ENCODE measurements at places on chromosomes 1 and 21.

DNA sequence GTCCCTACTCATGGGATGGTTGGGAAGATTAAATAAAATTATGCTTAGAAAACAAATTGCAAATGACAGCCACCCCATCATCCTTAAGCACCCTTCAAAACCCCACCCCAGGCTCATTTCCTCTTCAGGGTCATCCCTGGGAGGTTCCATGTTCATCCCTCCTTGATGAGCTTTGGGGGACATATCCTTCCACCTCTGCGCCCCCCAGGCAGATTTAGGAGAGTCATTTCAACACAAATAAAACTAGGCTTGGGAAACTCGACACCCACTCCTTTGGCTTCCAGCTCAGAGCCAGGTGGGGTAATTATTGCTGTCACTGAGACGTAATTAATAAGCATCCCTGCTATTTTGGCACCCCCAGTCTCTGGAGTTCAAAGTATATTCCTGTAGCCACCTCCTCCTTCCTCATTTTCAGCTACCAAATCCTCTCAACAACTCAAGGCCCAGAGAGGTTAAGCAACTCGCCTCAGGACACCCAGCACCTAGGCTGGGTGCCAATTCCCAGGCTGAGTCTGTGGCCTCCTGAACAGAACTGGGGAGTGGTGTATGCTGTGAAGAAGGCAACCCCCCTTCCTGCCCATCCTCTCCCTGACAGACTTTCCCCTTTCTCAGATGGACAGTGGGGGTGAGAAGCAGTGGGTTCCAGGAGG, 595 bp downstream of the CRYBG2 start:
- DNase-seq, result no peak

DNA sequence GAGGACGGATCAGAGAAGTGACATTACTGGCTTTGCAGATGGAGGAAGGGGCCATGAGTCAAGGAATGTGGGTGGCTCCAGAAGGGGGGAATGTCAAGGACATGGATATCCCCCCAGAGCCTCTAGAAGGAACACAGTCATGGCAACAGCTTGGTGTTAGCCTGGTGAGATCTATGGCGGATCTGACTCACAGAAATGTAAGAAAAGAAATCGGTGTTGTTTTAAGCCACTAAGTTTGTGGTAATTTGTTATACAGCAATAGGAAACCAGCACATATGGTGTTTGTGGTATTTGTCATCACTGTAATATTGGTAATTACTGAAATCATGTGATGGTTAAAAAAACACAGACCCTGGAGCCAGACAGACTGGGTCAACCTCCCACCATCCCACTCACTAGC, 236.2 kb downstream of the SETD4 start:
- DNase-seq, result no peak

DNA sequence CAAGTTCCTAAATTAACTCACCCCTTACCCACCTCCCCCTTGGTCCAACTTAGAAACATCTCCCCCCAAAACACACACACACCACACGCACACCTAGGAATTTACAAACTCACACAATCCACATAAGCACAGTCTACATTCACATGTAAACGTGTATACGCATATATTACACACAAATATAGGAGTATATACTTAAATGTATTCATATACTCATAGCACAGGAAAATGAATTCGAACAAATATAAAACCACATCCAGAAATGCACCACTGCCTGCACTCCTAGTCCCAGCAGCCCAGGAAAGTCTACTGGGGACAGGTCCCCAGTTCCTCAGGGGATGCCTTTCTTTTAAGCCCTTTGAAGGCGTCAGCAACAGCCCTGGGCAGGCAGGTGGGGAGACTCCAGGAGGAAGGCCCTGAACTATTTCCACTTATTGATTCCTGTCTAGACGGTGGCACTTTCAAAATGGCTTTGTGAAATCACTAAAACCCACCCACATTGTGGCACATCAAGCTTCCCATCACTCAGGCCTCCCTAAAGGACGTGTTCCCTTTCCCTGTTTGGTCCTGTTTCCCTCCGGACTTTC, 3.1 kb upstream of the DMBX1 start:
- DNase-seq, result no peak

DNA sequence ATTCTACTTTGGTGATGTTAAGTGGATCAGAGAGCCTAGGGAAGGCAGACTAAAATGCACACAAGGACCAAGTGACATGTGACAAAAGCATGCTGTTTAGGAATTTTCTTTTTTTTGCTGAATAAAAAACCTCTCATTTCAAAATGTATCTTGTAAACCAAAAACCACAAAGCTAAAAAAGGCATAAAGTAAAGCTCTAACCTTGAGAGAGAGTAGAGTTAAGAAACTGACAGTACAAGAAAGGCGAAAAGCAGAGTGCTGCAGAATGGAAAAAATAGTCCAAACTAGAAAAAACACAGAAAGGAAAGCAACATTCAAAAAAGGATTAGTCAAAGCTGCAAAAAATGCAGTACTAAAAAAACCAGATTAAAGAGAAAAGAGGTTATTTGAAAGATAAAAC, 76.5 kb downstream of the EPS15 start:
- no peak for DNase-seq

- no peak for DNase-seq
Measured at GRCh38 chr21:24197132-24197643, 1410.1 kb downstream of the MRPL39 start.

- no peak for DNase-seq
Measured at GRCh38 chr1:43366179-43366578, 1.6 kb downstream of the ELOVL1 start.

GRCh38 chr1:233289676-233290075, 5.8 kb downstream of the PCNX2 start:
- DNase-seq, result no peak

- DNase-seq, result no peak
Measured at GRCh38 chr1:247459507-247459906, 1.6 kb upstream of the OR2B11 start.

GRCh38 chr1:156140879-156141707, 12.3 kb upstream of the SEMA4A start:
- no peak for DNase-seq

GRCh38 chr1:111795401-111795800, 39.7 kb downstream of the DDX20 start:
- DNase-seq, result no peak

DNA sequence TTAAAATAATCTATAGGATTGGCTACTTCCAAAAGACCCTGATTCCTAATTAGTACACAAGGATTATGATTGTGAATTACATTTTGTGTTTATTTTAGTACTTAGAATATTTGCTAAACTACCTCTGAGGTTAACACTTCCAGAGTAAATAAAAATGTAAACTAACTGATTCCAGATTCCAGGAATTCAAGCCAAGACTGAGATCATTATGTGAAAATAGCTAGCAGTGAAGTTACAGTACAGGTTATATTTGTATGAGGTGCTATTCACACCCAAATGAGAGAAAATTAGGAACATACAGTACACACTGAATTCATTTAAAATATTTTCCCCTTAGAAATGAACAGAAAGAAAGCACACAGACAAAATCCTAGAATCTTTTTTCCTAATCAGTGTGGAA, 28.8 kb downstream of the TTLL7 start:
- no peak for DNase-seq

GRCh38 chr1:23132033-23132432, 36.6 kb downstream of the LUZP1 start:
- no peak for DNase-seq

DNA sequence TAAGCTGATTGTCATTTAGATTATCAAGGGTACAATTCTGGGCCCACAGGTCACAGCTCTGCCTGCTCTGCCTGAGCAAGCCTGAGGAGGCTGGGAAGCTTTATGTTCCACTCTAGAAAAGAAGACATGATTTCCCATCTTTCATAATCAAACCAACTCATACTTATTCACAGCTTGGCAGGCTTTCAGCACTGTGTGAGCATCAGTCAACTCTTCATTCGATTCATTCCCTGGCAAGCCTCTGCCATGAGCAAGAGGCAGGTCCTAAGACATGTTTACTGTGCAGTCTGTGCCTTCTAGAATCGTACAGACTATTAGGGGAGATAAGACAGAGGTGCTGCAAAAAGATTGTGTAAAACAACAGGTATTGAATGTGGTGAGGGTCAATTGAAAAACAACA, 24.5 kb upstream of the KIRREL1 start:
- DNase-seq, result peak; percentile 68

- DNase-seq, result no peak
Measured at GRCh38 chr1:25906644-25907300, 553 bp upstream of the STMN1 start.
